Caki2 (cell line): ENCODE measurements at places on chromosomes 7 and 10. TPM values are rescaled to one million over a fixed set of nuclear protein-coding genes. Genes with fewer than 3 reads are reported as not detected.
A peak's percentile ranks its signal among the peaks of the same experiment; 100 is the strongest.

DNA sequence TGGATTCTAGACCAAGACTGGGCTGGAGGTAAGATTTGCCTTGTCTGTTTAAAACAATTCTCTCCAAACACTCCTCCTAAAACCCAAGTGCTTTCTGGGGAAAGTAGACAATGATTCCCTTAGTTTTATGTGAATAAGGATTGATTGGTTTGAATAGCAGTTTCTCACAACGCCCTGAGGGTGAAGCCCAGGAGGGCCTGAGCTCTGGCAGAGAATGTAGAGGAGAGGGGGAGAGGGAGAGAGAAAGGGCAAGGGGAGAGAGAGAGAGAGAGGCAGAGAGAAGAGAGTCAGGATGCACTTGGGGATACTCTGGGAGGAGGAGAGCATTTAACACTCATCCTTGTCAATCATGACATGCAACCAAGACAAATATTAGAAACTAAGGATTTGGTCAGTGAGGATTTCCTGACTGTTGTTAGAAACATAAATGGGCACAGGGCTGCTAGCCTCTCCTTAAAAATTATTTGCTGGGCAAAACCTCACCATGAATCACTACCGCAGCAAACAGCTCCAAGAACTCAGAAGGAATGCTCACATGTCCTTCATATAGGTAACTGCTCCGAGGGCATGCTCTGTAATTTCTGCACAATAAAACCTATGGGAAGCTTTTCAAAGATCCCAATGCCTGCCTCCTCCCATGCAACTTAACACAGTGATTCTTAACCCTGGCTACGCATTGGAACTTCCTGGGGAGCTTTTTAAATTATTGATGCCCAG, 55.2 kb upstream of the RAPGEF5 start:
- DNase-seq = no peak

Gene NRG3
- total RNA-seq = 0.87 and 0.95 TPM in 2 replicates

DNA sequence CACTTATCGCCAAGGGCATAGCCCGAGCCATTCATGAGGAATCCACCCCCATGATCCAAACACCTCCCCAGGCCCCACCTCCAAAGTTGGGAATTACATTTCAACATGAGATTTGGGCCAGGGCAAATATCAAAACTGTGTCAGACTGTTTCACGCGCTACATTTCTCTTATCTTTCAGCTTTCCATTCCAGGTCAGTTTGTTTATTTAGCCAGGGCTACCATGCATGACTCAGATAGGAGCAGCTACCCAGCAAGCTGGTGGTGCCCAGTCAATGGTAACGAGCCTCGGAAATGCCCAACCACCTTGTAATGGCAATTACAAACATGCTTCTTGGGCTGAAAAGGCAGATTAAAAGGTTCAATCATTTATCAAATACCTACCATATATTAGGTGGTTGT, 43.6 kb upstream of the BAMBI start:
- DNase-seq = peak; percentile 94

Gene CCL24
- not detected in 2 replicates for total RNA-seq

Gene ANXA8
- total RNA-seq = 0.68 and 0.72 TPM in 2 replicates
